ENCODE measurements at places on chromosomes 11 and 22.

DNA sequence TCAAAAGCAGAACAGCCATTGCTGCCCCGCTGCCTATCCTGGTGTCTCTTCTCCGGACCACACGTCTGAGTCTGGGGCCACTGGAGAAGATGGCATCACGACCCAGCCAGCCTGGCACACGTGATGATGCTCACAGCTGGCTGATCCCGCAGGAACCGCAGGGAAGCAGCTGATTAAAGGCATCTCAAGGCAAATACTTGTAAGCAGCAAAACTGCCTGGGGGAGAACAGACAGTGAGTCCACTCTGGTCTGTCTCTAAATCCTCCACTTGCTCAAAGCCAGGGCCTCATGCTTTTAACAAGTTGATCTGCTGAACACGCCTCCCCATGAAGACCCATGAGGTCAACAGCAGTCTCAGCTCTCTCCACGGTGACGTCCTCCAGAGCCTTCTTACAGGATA lies 108.6 kb downstream of the BRD1 start:
- DNase-seq, result no peak

- no peak for DNase-seq
These were observed 6.6 kb downstream of the DGCR2 start for GRCh38 chr22:19115628-19116027.

DNA sequence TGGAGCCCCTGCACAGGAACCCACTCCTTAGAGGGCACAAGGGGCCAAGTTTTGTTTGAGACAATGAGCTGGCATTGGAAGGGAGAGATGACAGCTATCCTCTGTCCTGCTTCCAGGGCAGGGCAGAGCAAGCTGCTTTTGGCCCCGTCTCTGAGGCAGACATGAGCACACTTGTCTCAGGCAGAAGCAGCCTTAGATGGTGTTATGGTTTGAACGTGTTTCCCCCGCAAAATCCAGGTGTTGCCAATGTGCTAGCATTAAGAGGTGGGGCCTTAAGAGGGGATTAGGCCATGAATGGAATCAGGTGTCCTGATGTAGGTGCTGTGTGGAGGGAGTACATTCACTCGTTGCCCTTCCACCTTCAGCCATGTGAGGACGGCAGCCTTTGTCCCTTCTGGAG lies 2.5 kb downstream of the TP53AIP1 start:
- no peak for DNase-seq

DNA sequence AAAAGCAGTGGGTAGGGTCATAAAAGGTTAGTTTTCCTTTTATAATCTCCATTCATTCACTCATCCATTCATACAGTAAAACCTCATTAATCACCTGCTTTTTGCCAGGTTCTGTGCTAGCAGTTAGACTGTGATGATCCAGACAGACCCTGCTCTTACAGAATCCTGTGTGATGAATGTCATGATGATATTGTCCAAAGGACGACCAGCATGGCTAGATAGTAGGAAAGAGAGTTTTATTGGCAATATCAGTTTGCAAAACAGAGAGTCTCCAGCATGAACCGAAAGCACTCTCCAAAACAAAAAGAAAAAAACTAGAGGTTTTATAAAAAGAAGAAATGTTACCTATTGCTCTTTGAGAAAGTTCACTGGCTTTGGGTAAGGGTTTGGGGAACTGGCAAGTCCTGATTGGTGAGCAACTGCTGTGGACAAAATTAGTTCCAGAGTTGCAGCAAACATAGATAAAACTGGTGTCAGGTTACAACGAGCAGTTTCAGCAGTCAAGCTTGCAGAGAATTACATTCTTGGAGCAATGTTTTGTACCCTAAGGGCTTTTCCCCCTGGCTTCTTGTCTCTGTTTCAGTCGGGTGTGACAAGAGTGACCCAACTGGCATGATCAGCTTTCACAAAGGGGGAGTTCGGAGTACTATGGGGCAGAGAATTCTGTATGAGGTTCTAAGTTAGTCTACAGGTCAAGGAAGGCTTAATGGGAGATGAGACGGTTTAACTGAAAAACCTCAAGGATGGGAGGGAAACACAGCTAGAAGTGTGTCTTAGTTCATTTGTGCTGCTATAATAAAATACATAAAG lies 58.3 kb downstream of the HSD17B12 start:
- no peak for DNase-seq

GRCh38 chr22:25623851-25624250 lies 59.4 kb downstream of the GRK3 start:
- no peak for DNase-seq

DNA sequence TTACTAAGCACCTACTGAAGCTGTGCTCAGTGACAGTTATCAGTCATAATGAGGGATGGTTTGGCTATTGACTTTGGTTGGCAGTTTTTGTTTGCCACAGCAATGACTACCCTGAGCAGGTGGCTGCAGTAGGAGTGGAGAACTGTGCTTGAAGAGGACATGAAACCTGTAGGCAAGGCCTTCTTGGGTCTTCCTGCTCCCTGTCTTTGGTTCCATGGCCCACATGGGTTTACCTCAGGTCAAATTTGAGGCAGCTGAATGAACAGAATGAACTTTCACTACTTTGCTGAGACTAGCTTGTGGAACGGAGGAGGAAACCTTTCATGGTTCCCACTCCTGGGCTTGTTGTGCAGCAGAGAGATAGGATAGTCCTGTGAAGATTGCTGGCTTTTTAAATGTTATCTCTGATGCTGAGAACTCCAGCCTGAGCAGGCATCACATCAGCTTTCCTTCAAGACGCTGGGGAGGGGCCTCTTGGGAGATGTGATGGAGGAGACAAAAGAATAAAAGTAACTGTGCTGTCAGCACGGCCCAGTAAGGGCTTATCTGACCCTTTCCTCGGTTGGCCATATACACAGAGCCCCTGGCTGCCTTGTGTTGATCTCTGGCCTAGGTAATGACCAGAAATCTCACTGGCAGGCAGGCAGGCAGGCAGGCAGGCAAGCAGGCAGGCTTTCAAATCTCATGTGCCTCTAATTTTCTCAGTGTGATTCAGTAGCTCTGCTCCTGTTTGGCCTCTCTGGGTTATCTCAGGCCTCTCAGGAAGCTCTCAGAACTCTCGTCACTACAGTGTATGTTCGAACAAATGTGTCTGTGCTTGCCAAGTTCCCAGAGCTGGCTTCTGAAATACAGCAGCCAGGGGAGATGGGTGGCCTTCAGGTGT lies 12.0 kb downstream of the STIM1 start:
- DNase-seq, result peak; percentile 64

DNA sequence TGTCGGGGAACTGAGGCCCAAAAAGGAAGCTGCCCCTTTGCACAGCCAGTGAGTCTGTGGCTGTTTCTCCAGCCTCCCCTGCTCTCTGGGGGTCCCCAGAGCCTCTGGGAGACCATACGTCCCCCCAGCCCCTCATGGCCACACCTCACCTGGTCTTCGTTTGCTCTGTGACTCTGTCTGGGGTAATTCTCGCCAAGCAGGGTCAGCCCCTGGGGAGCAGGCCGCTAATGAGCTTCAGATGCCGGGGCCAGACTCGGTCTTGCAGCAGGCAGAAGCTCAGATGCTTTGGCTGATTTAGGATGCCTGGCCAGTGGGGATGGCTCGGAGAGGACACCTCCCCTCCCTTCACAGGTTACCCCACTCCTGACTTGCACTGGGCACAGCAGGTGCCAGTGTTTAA lies 24.1 kb upstream of the WNT11 start:
- no peak for DNase-seq

- no peak for DNase-seq
These were observed 34.3 kb downstream of the ETS1 start for GRCh38 chr11:128552783-128553661.

DNA sequence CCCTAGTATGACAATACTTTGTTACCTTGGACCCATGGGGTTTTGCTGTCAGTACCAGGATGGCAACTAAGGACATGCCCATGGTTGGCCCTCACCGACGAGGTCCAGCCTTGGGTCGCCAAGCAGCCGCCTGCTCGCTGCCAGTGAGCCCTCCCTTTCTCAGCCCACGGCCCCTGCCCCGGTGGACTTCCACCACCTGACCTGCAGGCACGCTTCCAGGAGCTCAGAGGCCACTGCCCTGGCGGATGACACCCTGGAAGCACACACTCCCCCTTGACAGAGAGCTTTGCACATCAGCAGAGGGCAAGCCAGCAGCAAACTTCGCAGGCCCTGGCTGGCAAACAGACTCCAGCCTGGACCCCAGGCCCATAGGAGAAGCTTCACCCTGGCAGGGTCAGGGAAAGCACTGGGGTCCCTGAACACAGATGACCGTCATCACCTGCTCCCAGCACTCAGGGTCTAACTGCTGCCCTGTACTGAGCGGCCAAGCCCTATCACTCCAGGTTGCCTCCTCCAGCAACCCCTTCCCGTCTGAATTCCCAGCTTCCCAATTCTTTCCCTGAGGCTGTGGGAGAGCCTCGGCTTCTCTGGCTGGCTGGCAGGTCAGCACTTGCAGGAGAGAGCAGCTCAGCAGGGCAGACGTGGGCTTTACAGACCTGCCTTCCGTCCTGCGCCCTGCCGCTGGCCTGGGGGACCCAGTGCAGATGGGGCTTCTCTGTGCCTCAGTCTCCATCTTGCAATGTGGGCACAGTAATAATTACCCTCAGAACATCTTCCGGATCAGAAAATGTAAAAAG lies 2.7 kb upstream of the PPARA start:
- no peak for DNase-seq

- no peak for DNase-seq
These were observed 17.5 kb upstream of the FOLR1 start for GRCh38 chr11:72174302-72175070.

DNA sequence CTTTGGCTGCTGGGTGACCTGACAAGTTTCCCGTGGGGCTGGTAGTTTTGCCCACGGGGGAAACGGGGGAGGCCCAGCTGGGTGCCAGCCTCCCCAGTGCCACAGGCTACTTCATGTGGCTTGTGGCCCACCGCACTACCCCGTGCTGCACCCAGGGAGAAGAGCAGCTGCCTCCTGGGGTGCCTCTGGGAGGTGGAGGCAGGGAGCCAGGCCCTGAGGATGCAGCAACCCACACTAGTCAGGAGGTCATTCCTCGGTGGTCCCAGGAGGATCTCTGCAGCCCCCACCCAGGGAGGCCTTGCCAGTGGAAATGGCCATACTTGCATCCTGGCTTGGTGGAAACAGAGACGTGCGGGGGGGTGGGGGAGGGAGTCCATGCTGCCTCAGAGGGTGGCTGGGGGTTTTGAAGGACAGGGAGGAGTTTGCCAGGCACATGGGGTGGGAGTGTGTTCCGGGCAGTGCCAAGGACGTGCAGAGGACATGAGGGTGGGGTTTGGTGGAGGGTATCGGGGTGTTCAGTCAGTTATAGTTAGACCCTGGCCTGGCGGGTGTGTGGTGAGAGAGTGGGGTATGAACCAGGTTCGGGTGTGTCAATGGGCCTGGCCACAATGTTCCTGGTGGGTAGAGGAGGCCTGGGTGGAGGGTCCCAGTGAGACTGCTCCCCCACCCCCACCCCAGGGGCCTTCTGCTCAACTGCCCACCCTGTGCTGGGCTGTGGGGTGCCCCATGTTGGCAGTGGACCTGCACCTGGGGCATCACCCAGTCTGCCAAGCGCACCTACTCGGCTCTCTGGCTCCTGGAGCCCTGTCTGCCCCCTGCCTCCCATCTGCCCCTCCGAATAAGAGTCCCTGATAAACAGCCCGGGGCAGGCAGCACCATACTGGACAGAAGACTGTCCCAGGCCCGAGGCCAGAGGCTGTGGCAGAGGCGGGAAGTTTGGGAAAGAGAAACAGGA lies 3.8 kb downstream of the PIM3 start:
- no peak for DNase-seq

DNA sequence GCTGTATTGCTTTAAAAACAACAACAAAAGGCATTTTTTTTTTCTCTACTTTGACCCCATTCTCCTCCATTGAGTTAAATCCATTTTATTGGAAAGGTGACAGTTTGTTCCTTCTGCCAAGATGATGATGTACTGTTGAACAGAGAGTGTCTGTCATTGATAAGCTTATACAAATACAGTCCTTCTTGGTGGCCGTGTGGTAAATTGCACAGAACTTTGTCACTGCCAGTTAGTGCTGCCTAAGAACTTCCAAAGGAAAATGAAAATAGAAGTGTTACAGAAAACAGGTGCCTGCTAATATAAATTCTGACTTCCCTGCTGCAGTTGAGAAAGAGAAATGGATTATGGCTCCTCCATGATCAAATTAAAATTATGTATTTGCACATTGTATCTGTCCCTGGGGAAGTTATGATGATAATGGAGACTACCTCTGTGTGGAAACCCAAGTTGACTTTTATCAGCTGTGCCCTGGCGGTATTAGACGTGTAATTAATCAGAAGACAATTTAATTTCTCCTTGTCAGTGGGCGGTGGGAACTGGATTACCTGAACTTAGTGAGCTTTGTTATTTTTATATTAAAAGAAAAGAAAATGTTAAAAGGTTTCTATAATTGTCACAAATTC lies 546.7 kb downstream of the CNTN5 start:
- no peak for DNase-seq

DNA sequence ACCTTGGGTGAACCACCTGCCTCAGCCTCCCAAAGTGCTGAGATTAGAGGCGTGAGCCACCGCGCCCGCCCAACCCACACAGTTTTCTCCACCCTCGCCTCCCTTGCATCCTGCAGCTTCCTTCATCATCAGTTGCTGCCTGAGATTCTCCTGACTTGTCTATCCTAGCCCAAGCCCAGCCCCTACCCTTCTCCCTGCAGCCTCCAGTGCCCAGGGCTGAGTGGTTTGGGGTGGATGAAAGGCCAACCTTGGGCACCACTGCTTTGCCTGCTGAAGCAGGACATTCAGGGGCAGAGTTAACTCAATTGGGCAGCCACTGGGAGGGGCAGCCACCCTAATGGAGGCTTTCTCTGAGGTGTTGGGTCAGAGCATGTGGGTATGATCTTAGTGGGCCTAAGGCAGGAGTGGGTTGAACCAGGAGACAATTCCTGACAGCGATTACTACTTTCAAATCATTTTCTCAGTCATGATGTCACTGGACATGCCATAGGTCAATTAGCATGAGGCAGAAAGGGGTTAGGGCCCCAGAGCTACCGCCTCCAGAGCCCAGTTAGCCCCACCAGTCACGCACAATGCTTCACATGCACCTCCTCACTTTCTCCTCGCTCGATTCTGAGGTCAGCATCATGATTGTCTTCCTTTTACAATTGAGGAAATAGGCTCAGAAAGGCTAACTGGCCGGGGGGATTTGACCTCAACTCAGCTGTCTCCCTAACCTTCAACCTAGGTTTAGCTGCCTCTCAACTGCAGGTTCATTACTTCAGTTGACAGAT lies 1.0 kb upstream of the FKBP2 start:
- peak; percentile 96 for DNase-seq
